ENCODE measurements at places on chromosomes 16 and 17.

GRCh38 chr17:10702574-10702973 lies 5.2 kb downstream of the ADPRM start:
- no peak overlapping the region for H3K27ac ChIP-seq
- H3K36me3 ChIP-seq, result peaks cover 17% of the 10 kb centered on the region
- no peaks in the 10 kb centered on the region for H3K27me3 ChIP-seq
- peak; percentile 4 for DNase-seq
- no peaks in the 10 kb centered on the region for H3K4me1 ChIP-seq

DNA sequence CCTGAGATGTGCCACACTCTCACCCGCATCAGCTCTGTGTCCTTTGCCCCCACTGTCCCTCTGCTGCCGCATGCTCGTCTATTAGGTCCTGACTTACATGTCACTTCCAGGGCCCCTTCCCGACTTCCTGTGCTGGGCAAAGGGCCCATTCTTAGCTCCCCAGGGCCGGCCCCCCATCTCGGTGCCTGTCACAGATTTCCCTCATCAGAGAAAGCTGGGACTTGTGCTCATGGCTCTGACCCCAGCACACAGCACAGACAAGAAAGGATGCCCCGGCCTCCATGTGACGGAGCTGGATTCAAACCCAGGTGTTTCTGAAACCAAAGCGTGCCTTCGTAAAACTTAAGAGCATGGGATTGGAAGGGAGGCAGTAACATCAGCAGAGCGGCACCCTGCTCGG lies 5.9 kb upstream of the MAPK7 start:
- H3K27ac ChIP-seq, result no peak overlapping the region
- peaks cover 5% of the 10 kb centered on the region for H3K4me1 ChIP-seq
- no peaks in the 10 kb centered on the region for H3K27me3 ChIP-seq
- no peaks in the 10 kb centered on the region for H3K36me3 ChIP-seq

- no peaks in the 10 kb centered on the region for H3K27me3 ChIP-seq
- no peak overlapping the region for H3K4me3 ChIP-seq
- no peak overlapping the region for H3K27ac ChIP-seq
- H3K36me3 ChIP-seq, result no peaks in the 10 kb centered on the region
- no peaks in the 10 kb centered on the region for H3K4me1 ChIP-seq
Observed at GRCh38 chr16:87371261-87371866, 12.2 kb downstream of the FBXO31 start.

GRCh38 chr17:917941-918740 lies 61.4 kb downstream of the NXN start:
- no peak for DNase-seq
- H3K4me3 ChIP-seq, result no peak overlapping the region
- peak overlapping the region; percentile 47 for H3K27ac ChIP-seq
- H3K36me3 ChIP-seq, result peaks cover 3% of the 10 kb centered on the region
- peaks cover 32% of the 10 kb centered on the region for H3K4me1 ChIP-seq

- no peaks in the 10 kb centered on the region for H3K36me3 ChIP-seq
- no peak overlapping the region for H3K27ac ChIP-seq
- peaks cover 11% of the 10 kb centered on the region for H3K4me1 ChIP-seq
- H3K27me3 ChIP-seq, result no peaks in the 10 kb centered on the region
- H3K4me3 ChIP-seq, result no peak overlapping the region
Observed at GRCh38 chr17:17928398-17929287, 43.6 kb downstream of the TOM1L2 start.

DNA sequence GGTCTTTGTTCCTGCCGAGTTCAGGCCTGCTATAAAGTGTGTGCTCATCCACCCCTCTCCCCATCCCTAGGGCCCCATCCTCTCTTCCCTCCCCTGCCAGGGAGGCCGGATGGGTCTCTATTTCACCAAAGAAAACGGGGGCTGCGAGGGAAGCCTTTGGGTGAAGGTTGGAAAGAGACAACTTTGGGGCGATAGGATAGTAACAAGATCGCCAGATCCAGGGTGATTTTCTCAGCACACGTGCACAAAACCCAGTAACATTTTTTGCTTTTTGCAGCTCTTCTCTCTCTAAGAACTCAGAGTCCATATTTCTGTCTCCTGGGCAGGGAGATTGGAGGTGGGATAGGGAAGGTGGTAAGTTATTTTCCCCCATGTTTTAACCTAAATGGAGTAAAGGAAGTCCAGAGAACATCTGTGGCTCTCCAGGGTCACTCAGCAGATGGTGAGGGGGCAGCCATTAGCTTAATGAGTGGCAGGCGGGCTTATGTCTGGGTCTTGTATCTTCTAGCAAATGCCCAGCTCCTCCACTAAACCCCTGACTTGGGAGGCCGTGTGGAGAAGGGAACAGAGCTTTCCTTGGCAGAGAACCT lies 6.9 kb downstream of the CCR7 start:
- no peaks in the 10 kb centered on the region for H3K27me3 ChIP-seq
- no peak overlapping the region for H3K4me3 ChIP-seq
- no peak overlapping the region for H3K27ac ChIP-seq
- no peaks in the 10 kb centered on the region for H3K36me3 ChIP-seq
- no peaks in the 10 kb centered on the region for H3K4me1 ChIP-seq
- no peak for DNase-seq

DNA sequence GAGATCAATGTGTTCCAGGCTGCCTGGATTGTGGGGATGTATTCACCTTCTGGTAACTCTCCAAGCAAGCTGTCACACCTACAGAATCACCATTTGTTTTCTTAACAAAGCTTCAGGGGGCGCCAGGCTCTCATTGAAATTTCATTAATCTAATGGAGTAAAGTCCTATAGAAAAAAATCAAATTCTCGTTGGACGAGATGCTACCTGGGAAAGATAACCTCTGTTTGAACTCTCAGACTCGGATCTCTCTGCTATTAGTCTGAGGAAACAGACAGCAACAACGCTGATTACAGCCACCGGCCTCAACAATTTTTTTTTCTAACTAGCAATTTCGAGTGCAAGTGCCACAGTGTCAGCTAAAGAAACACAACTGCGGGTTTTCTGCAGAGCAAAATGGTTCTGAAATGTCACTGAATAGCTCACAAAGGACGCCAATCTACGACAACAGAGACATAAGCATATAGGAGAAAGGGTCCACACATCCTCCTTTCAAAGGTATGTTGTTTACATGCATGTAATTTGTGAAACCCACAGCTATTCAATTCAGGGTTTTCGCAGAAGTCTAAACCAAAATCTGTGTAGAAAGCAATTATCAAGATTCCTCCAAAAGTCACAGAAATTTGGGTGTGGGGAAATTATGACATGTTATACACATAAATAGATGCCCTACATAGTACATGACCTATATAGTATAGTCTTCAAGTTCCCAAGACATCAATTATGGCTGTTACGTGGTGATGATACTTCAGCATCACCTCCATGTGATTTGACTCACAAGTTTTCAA lies 135.8 kb downstream of the SKAP1 start:
- no peaks in the 10 kb centered on the region for H3K4me1 ChIP-seq
- H3K36me3 ChIP-seq, result no peaks in the 10 kb centered on the region
- DNase-seq, result peak; percentile 41

DNA sequence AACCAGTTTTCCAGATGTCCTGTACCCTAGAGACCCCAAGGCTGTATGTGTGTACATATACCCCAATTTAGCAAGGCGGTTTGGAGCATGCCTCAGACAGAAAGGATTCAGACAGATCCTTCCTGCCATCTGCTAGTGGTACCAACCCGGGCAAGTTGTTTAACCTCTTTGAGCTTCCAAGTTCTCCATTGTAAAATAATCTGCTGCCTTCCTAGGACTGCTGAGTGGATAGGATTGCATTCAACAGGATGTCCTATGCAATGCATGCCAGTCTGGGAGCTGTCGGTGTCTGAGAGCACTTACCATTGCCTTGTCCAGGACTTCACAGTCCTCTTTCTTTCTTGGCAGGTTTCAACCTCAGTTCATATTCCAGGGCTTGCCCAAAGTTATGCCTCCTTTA lies 1.9 kb downstream of the CDH13 start:
- H3K27ac ChIP-seq, result no peak overlapping the region
- H3K4me1 ChIP-seq, result peaks cover 27% of the 10 kb centered on the region
- no peaks in the 10 kb centered on the region for H3K36me3 ChIP-seq

- H3K36me3 ChIP-seq, result no peaks in the 10 kb centered on the region
- H3K27me3 ChIP-seq, result no peaks in the 10 kb centered on the region
- H3K4me1 ChIP-seq, result no peaks in the 10 kb centered on the region
- no peak overlapping the region for H3K27ac ChIP-seq
Observed at GRCh38 chr17:31806921-31807320, 52.1 kb downstream of the COPRS start.

GRCh38 chr17:54860617-54861470 lies 39.8 kb upstream of the TOM1L1 start:
- H3K4me3 ChIP-seq, result no peak overlapping the region
- no peak for DNase-seq
- H3K4me1 ChIP-seq, result no peaks in the 10 kb centered on the region
- H3K27me3 ChIP-seq, result no peaks in the 10 kb centered on the region
- H3K27ac ChIP-seq, result no peak overlapping the region

GRCh38 chr17:27155866-27156265 lies 138.0 kb upstream of the WSB1 start:
- no peaks in the 10 kb centered on the region for H3K4me1 ChIP-seq
- no peak for DNase-seq
- no peak overlapping the region for H3K27ac ChIP-seq
- no peak overlapping the region for H3K4me3 ChIP-seq
- no peaks in the 10 kb centered on the region for H3K36me3 ChIP-seq
- no peaks in the 10 kb centered on the region for H3K27me3 ChIP-seq

DNA sequence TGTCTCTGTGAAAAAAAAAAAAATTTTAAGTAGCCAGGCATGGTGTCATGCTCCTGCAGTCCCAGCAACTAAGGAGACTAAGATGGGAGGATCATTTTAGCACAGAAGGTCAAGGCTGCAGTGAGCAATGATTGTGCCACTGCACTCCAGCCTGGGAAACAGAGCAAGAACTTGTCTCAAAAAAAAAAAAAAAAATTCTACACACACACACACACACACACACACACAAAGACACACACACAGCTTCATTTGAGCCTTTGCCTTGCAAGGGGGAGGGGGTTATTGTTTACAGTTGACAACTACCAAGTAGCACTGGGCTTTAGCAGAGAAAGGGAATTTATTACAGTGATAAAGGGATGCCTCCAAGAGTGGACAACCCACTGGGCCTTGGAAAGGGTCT lies 4.9 kb upstream of the POLR3E start:
- H3K4me3 ChIP-seq, result no peak overlapping the region
- no peak for DNase-seq
- no peaks in the 10 kb centered on the region for H3K36me3 ChIP-seq

GRCh38 chr17:9899280-9900043 lies 5.6 kb downstream of the RCVRN start:
- H3K4me1 ChIP-seq, result no peaks in the 10 kb centered on the region
- no peak for DNase-seq
- H3K4me3 ChIP-seq, result no peak overlapping the region
- H3K27me3 ChIP-seq, result no peaks in the 10 kb centered on the region

DNA sequence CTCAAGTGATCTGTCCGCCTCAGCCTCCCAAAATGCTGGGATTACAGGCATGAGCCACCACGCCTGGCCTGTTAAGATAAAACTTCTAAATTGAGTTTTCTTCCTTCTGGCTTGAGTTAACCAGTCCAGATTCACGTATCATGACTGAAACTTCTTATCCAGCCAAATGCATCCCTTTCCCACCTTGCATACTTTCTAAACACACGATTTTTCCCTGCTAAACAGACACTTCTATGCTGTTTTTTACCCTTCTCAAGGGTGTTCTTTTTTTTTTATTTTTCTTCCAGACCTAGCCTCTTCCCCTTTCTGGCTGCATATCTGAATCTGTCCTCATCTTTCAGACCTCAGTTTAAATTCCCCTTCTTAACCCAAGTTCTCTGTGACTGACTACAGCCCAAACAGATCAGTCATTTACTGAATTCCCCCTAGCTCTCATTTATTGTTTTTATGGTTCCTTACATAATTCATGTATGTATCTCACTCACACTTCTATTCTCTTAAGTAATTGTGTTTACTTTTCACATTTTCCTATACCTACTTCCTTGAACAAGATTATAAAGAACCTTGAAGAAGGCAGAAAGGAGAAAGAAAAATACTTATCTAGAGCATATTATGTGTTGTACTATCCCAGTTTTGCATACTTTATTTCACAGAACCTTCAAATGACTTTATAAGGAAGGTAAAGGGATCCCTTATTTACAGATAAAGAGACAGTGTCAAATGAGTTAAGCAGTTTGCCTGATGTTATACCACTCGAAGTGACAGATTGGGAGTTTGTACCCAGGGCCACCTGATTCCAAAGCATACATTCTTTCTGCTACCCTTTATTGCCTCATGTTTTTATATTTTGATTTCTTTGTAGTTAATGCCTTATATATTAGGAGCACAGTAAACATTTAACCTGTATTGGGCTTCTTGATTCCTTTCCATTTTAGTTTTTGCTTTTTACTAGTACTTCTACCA lies 5.2 kb downstream of the EVI2B start:
- H3K36me3 ChIP-seq, result no peaks in the 10 kb centered on the region
- peaks cover 5% of the 10 kb centered on the region for H3K4me1 ChIP-seq
- no peaks in the 10 kb centered on the region for H3K27me3 ChIP-seq
- no peak overlapping the region for H3K27ac ChIP-seq

DNA sequence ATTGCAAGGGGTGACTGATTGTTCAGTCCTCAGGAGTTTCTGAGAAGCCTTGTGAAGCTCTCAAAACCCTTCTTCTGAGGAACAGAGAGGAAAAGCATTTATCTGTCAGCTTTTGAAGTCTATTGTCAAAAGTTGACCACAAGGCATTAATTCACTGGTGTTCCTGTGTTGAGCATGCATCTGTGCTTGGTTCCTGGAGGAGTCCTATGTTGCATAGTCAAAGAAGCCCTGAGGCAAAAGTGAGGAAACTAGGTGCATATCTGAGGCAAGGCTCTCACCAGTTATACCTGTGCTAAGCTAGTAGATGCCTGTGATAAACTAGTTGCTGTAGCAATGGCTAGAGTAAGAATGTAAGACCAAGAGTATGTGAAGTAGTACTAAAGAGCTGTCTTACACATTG lies 1.8 kb upstream of the HEATR6 start:
- H3K27ac ChIP-seq, result no peak overlapping the region
- H3K27me3 ChIP-seq, result no peaks in the 10 kb centered on the region
- peaks cover 19% of the 10 kb centered on the region for H3K4me1 ChIP-seq
- no peak overlapping the region for H3K4me3 ChIP-seq

DNA sequence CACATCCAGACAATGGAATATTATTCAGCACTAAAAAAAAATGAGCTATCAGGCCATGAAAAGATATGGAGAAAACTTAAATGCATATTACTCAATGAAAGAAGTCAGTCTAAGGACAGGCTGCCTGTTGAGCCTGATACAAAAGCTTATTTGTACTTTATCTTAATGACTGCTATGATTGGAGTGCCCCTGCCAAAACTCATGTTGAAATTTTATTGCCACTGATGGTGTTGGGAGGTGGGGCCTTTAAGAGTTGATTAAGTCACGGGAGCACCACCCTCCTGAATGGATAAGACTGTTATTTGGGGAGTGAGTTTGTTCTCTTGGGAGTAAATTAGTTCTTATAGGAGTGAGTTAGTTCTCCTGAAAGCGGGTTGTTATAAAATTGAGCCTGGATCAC lies 9.9 kb downstream of the C17orf67 start:
- no peak for DNase-seq
- no peak overlapping the region for H3K4me3 ChIP-seq
- no peak overlapping the region for H3K27ac ChIP-seq
- H3K27me3 ChIP-seq, result no peaks in the 10 kb centered on the region

- no peaks in the 10 kb centered on the region for H3K36me3 ChIP-seq
- no peaks in the 10 kb centered on the region for H3K4me1 ChIP-seq
- no peak for DNase-seq
- no peaks in the 10 kb centered on the region for H3K27me3 ChIP-seq
Observed at GRCh38 chr17:28018439-28019070, 23.9 kb upstream of the NLK start.

All from GM23338 (cell line).